Activated B cell treated with CpG ODN at 0.5 μM for 24 hours (primary cell): ENCODE measurements at places on chromosomes 1 and 21.

DNA sequence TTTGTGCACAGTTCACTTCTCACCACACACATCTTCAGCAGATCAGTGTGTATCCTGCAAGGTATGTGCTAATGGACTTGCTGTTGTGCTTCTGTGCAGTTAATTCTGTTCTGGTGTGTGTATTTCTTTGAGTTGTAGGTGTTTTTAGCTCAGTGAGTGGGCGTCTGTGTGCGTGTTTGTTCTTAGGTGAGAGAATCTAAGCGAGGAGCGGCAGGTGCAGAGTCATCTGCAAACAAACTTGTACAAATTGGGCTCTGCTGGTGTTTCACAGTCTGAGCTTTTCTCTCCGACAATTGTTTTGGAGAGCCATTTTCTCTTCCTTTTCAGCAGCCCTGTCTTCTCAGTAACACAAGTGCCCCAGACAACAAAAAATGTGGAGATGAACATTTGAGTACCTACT is 43.6 kb downstream of the ACP6 start:
- no peak overlapping the region for H3K27ac ChIP-seq
- H3K36me3 ChIP-seq, result no peaks in the 10 kb centered on the region
- DNase-seq, result no peak

GRCh38 chr1:24903560-24903954 is 26.5 kb downstream of the RUNX3 start:
- peaks cover 23% of the 10 kb centered on the region for H3K4me1 ChIP-seq
- H3K27ac ChIP-seq, result no peak overlapping the region
- H3K27me3 ChIP-seq, result no peaks in the 10 kb centered on the region
- H3K36me3 ChIP-seq, result peaks cover 83% of the 10 kb centered on the region

DNA sequence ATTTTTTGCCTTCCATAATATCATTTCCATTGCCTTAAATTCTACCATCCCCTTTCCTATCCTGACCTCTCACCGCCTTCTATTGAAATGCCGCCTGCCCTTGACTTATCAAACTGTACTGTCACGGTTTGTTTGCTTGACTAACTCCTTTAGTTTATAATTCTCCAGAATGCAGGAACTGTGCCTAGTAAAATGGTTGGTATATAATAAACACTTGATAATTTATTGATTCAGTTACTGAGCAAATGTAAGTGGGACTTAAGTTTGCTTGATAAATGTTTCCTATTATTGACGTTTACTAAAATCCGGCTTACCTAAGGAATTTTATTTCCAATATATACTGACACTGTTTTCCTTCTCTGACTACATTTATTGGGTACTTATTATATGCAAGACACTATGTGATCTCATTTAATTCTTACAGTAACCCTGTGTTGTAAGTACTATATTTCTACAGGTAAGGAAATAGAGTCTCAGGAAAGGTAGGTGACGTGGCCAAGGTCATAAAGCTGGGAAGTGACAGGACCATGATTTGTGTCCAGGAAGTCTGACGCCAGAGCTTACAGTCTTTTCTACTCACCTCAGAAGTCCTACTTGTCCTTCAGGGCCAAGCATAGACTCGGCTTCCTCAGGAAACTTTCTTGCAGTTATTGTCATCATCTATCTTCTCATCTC is 35.7 kb downstream of the DPT start:
- H3K36me3 ChIP-seq, result no peaks in the 10 kb centered on the region
- DNase-seq, result no peak
- H3K4me3 ChIP-seq, result no peak overlapping the region
- H3K27ac ChIP-seq, result no peak overlapping the region
- peaks cover 2% of the 10 kb centered on the region for H3K27me3 ChIP-seq

GRCh38 chr1:209800984-209801834 is 4.7 kb downstream of the IRF6 start:
- H3K36me3 ChIP-seq, result peaks cover 1% of the 10 kb centered on the region
- DNase-seq, result no peak
- H3K27me3 ChIP-seq, result peaks cover 29% of the 10 kb centered on the region

GRCh38 chr1:8406960-8407359 is 89.0 kb downstream of the SLC45A1 start:
- H3K4me1 ChIP-seq, result peaks cover 41% of the 10 kb centered on the region
- DNase-seq, result no peak
- H3K4me3 ChIP-seq, result no peak overlapping the region
- H3K27ac ChIP-seq, result peak overlapping the region; percentile 31
- peaks cover 58% of the 10 kb centered on the region for H3K36me3 ChIP-seq
